ENCODE measurements at places on chromosomes 7 and 10.

- peak; percentile 94 for DNase-seq
Measured at GRCh38 chr10:110512461-110513187, 14.9 kb downstream of the DUSP5 start.

DNA sequence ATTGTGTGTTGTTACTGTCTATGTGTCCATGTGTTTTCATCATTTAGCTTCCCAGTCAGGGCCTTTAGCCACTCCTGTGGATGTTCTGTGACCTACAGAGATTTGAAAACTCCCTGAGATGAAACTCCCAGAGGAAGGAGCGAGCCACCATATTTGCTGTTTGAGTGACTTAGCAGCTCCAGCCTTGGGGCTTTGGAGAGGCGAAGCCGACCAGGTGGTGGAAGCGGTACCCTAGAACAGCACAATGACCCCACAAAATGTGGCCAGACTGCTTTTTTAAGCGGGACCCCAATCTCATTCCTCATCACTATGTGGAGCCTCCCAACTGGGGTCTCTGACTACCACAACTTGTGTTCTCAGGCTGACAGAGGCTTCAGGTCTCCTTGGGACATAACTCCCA lies 323.9 kb upstream of the KCND2 start:
- DNase-seq: no peak

DNA sequence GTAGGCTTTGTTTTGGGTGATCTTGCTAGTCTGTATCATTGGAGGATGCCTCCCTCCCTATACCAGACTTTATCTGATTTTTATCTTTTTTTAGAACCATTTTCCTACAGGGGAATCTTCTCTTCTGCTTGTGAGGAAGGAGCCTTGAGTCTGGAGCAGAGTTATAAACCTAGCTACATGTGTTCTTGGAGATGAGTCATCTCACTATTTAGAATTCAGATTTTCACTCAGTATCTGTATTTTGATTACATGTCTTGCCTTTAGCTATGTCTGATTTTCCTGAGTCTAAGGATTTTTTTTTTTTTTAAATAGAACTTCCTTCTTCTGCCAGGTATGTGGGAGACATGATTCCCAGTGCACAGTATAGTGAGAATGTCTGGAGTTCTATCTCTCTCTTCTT lies 211.6 kb upstream of the MBL2 start:
- DNase-seq: no peak

DNA sequence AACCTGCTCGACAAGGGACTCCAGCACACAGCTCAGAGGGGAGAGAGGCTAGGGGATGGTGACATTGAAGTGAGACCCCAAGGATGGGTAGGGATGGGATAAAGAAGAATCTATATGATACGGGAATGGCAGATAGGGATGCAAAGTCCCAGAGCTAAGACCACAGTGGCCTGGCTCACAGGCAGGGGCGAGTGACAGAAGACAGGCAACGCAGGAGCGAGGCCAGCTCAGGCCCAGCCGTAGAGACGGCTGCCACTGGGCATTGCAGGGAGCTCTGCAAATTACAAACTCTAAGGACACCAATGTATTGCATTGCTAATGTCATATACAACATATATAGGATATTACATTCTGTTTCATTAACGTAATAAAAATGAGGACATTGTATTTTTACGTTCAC lies 131.4 kb downstream of the TCERG1L start:
- DNase-seq: no peak

- peak; percentile 36 for DNase-seq
Measured at GRCh38 chr7:82430500-82431465, 12.8 kb downstream of the CACNA2D1 start.

DNA sequence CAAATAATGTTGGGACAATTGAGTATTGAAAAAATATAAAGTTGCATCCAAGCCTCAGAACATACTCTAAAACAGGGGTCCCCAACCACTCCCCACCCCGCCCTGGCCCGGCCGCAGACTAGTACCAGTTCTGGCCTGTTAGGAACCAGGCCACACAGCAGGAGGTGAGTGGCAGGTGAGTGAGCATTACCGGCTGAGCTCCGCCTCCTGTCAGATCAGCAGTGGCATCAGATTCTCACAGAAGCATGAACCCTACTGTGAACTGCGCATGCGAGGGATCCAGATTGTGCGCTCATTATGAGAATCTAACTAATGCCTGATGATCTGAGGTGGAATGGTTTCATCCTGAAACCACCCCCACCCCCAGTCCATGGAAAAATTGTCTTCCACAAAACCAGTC lies 19.4 kb downstream of the HIPK2 start:
- no peak for DNase-seq

DNA sequence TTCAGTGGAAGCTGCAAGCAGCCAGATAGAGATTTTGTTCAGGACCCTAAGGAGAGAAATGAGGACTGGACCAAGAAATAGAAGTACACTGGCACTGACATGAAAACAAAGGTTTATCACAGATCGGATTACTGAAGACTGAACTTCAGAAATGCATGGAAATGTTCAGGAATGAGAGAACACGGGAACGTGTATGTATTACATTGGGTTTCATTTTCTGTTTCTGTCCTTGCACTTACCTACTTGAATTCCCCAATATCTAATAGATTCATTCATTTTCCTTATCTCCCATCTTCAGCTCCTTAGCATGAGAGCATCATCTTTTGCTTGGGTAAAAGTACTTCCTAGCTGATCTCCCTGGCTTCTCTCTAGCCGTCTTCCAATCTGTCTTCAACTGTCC lies 114.5 kb downstream of the CACNB2 start:
- DNase-seq: no peak

DNA sequence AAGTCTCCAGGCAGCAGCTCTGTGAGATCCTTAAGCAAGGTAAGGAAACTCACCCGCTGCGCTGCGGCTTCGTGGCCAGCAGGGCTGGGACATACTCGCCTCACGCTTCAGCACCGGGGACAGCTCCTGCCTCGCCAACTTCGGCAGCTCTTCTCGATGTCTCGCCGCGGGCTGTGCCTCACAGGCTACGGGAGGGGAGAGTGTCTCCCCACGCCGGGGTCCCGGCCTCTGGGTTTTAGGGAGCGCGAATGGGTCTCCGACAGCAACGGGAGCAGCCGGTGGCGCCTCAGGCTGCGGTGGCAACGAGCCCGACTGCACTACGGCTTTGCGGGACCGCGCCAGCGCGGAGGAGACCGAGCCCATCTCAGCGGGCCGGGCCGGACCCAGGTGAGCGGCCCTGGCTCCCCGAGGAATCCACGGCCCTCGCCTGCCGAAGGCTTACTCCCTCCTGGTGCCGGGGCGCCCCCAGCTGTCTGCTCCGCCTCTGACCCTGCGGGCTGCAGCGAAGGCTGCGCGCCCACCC lies 62.4 kb downstream of the LSM5 start:
- peak; percentile 69 for DNase-seq

DNA sequence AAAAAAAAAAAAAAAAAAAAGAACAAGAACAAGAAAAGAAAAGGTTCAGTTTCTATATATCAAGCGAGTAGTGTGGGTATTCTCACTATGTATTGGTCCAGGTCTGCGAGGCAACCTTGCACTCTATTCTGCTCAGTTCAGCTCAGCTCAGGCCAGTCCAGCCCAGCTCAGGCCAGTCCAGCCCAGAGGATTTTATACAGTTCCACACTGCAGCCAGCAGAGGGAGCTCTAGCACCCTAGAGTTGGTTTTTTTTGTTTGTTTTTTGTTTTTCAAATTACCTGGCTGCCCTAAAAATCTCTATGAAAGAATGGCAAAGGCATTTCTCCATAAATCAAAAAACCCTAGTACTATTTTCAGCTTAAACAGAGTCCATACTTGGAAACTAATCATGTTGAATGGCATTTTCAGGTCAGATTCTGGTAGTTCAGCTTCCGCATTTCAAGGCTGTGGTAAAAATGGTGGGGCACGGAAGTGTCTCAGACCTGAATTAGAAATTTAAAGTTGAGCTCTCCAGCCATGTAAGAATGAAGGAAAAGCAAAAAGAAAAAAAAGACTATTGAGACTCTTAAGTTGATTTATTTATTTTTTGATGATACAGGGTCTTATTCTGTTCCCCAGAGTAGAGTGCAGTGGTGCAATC lies 55.2 kb upstream of the GSDME start:
- DNase-seq: peak; percentile 51

GRCh38 chr7:13724191-13724976 lies 265.1 kb downstream of the ETV1 start:
- no peak for DNase-seq

- no peak for DNase-seq
Measured at GRCh38 chr7:151406886-151407583, 2.8 kb downstream of the WDR86 start.

- peak; percentile 9 for DNase-seq
Measured at GRCh38 chr7:115363916-115364315, 442.0 kb downstream of the MDFIC start.

DNA sequence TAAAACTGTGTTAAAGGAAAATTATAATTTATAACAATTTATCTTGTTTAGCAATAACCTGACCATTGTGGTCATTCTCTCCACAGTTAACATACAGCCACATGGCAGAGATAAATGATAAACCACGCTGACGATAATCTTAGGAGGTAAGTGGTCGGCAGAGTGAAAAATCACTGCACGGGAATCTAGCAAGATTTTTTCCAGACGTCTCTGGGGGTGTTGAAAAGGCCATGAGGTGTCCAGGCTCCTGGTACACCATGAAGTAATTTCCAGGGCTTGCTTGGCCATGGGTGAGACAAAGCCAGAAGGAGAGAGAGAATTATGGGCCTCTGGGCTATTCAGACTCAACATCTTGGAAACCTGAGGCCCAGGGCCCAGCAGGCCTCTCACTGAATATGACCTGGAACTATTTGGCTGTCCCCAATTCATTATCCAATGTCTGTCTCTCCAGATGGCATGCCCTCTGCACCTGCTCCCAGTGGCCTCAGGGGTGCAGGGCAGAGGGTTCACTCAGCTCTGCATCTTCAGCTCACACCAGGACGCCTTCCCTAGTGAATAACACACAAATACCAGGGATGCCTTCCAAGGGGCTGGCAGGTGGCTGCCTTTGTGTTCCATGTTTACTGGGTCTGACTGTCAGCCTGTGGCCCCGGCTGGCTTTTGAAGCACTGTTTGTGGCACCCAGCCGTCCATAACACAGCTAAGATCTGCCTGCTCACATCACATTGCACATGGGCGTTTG lies 590.4 kb upstream of the PFKP start:
- DNase-seq: no peak

DNA sequence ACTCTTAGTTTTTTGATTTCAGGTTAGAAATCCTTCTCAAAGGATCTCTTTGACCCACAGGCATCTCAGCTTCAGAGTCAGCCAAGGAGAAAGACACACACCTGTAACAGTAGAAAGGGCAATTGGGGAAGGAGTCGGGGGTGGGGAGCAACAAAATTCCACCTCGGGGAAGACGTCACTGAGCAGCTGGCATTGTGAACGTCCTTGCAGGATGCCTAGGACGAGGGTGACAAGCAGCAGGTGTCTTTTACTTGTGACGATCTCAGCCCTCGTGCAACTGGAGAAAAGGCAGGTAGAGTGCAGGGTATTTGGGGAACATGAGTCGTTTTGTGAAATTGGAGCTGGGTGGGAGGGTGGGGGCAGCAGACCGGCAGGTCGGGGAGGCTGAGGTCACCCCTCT lies 627.0 kb downstream of the ACTR3B start:
- no peak for DNase-seq

DNA sequence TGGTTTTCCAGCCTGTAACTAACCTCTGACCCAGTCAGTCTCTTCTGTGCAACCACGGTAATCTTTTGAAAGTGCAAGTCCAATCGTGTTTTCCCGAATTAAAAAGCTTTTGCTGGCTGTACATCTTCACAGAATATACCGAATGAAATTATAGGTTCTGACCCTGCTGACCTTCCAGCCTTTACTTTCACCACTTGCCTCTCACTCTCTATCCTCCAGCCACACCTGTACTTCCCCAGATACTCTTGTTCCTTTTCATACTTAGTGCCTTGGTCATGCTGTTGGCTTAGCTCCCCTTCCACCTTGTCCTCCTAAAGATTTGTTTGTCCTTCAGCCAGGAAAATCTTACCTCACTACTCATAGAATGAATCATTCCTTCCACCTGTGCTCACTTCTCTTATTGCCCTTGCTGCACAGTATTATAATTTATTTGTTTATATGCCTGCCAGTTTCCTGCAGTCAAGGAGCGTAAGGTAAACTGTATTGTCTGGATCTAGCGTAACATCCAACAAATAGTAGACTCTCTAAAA lies 2.3 kb upstream of the PNPLA8 start:
- DNase-seq: no peak

- no peak for DNase-seq
Measured at GRCh38 chr10:30509508-30509907, 75.5 kb downstream of the MAP3K8 start.

- DNase-seq: no peak
Measured at GRCh38 chr7:123305840-123306375, 106.1 kb upstream of the SLC13A1 start.

GRCh38 chr10:131226446-131227162 lies 84.9 kb downstream of the TCERG1L start:
- no peak for DNase-seq

DNA sequence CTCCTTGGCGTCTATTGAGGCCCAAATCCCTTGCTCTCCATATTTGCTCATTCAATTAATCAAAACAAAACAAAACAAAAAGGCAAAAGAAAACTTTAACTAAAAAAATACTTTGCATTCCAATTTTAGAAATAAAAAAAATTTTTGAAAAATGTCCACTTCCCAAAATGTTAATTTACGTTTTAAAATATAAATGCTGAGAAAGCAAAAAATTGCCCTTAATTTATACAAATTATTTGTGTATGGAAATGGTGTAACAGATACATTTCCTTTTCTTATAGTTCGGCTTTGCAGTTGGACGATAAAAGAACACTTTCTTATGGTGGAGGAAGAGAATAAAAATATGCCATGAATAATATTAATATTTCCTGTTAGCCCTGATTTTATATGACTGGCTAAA lies 652.8 kb upstream of the PFKP start:
- no peak for DNase-seq

- DNase-seq: no peak
Measured at GRCh38 chr10:48672596-48673265, 11.9 kb upstream of the WDFY4 start.

- DNase-seq: no peak
Measured at GRCh38 chr7:99089914-99090629, 53.8 kb downstream of the SMURF1 start.

GRCh38 chr7:106465704-106466468 lies 181.1 kb upstream of the NAMPT start:
- no peak for DNase-seq

GRCh38 chr7:151810441-151811232 lies 66.3 kb downstream of the PRKAG2 start:
- DNase-seq: no peak

DNA sequence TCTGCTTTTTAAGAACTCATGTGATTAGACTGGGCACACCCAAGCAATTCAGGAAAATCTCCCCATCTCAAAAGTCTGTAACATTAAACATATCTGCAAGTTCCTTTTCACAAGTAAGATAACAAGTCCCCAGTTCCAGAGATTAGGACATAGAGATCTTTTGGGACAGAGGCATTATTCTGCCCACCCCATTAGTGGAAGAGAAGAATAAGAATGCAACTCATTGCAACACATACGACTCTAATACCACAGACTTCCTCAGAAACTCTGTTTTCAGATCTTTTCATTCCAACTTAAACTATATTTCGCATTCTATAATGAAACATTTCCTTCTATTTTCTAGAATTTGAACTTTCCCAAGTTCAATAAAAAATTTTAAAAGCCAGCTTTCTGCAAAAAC lies 137.7 kb downstream of the SEMA3C start:
- DNase-seq: peak; percentile 11

GRCh38 chr7:130488392-130489139 lies 3.3 kb upstream of the MEST start:
- DNase-seq: no peak

Measured in EL (cell line).